Heart right ventricle (tissue), 16 donors: ENCODE measurements at places on chromosomes 16 and 17. TPM values are rescaled to one million over a fixed set of nuclear protein-coding genes. Genes with fewer than 3 reads are reported as not detected.
A peak's percentile ranks its signal among the peaks of the same experiment; 100 is the strongest.

DNA sequence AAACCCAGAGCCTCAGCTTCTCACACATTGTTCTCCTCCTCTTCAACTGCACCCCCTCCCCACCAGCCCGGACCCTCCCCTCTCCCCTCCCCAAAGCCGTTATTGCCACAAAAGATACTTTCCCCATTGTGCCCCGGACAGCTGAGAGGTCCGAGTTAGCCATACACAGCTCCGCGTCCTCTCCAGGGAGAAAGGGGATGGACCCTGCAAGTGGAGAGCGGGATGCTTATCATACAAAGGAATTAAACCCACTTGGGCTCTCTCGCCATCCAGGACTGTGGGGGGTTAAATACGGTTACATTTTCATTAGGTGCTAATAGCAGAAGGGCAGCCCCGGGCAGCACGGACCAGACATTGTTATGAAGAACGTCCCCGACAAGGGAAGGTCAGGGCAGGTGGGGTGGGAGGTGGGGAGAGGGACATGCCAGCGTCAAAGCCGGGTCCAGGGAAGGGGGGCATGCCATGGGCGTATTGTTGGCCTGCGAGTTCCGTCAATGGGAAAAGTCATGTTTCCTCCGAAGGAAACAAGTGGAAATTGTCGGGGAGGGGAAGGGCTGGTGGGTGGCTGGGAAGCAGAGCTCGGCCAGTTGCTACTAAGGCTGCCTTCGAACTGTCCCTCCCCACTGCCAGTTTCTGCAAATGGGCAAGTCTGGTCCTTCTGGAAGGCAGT lies 99.1 kb downstream of the SOX9 start:
- no peak overlapping the region for H3K27ac ChIP-seq
- no peaks in the 10 kb centered on the region for H3K36me3 ChIP-seq
- H3K27me3 ChIP-seq = peaks cover 33% of the 10 kb centered on the region
- no peak for DNase-seq

GRCh38 chr16:4381935-4382794 lies 10.5 kb downstream of the VASN start:
- H3K27ac ChIP-seq = peak overlapping the region; percentile 39
- DNase-seq = no peak
- H3K4me3 ChIP-seq = no peak overlapping the region

- no peaks in the 10 kb centered on the region for H3K4me1 ChIP-seq
- H3K27me3 ChIP-seq = no peaks in the 10 kb centered on the region
- no peak overlapping the region for H3K4me3 ChIP-seq
- no peaks in the 10 kb centered on the region for H3K36me3 ChIP-seq
Measured at GRCh38 chr16:49498264-49498663, 124.7 kb downstream of the C16orf78 start.

GRCh38 chr16:35797811-35798210 lies 2338.4 kb downstream of the TP53TG3F start:
- no peak overlapping the region for H3K4me3 ChIP-seq
- H3K27me3 ChIP-seq = no peaks in the 10 kb centered on the region
- DNase-seq = no peak
- H3K36me3 ChIP-seq = no peaks in the 10 kb centered on the region
- no peak overlapping the region for H3K27ac ChIP-seq
- H3K4me1 ChIP-seq = peaks cover 4% of the 10 kb centered on the region

- H3K27ac ChIP-seq = no peak overlapping the region
- peaks cover 27% of the 10 kb centered on the region for H3K4me1 ChIP-seq
- peaks cover 4% of the 10 kb centered on the region for H3K36me3 ChIP-seq
- H3K4me3 ChIP-seq = no peak overlapping the region
Measured at GRCh38 chr16:49576941-49577340, 203.3 kb downstream of the C16orf78 start.

IGF2BP1 gene
- not detected for total RNA-seq

CD79B gene
- 7.8 TPM for total RNA-seq
